ENCODE measurements at places on chromosomes 6 and 20.

GRCh38 chr20:16017656-16018055, 555.6 kb downstream of the KIF16B start:
- no peak for DNase-seq

GRCh38 chr6:3405182-3405518, 51.7 kb downstream of the SLC22A23 start:
- no peak for DNase-seq

DNA sequence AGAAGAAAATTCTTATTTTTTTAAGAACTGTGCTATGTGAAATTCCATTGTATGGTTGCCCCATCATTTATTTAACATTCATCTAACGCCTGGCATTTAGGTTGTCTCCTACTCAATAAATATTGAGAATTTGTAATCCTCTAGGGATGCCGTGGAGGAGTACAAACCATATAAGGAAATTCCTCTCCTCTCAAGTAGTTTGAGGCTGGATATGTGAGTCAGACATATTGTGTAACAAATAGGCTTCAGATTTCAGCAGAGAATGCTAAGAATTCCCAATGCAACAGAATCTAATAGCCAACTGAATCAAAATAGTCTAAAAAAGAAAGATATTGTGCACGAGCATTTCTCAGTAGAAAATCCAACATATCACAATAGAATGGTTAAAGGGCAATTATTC, 174.7 kb downstream of the OTOR start:
- no peak for DNase-seq

- DNase-seq = no peak
Observed at GRCh38 chr6:72446430-72446829, 175.4 kb upstream of the KCNQ5 start.

- no peak for DNase-seq
Observed at GRCh38 chr6:122736163-122736562, 43.4 kb upstream of the FABP7 start.

- DNase-seq = no peak
Observed at GRCh38 chr6:136669299-136669699, 119.1 kb upstream of the MAP7 start.

- DNase-seq = no peak
Observed at GRCh38 chr20:24547967-24548366, 78.5 kb downstream of the SYNDIG1 start.

DNA sequence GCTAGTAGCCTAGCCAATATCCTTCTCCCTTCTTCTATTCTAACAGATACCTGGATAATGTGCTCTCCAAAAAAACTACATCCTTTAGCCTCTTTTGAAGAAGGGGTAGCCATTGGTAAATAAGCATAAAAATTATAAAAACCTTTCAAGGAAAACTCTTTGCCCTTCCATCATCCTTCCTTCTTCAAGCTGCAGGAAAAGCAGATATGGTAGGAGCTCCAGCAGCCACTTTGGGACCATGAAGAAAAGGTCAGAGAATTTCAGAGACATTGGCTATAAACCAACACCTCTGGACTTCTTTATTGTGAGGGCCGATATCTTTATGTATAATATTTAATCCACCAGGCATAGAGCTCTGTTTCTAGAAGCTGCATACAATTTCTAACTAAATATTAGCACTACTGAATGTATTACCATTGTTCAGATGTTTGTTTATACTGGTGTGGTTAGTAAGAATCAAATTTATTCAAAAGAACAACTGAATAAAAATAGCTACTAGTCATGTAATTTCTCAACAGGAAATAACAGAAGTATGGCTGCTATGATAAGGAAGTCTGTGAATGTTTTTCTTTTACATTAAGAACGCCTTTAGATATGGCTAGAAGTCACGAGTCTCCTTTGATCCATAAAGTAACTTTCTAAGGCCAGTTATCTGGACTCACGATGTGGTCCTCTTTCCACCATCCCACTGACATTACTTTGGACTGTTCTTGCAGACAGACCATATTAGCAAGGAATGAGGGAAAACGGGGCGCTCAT, 32.2 kb downstream of the MYLK4 start:
- DNase-seq = no peak

DNA sequence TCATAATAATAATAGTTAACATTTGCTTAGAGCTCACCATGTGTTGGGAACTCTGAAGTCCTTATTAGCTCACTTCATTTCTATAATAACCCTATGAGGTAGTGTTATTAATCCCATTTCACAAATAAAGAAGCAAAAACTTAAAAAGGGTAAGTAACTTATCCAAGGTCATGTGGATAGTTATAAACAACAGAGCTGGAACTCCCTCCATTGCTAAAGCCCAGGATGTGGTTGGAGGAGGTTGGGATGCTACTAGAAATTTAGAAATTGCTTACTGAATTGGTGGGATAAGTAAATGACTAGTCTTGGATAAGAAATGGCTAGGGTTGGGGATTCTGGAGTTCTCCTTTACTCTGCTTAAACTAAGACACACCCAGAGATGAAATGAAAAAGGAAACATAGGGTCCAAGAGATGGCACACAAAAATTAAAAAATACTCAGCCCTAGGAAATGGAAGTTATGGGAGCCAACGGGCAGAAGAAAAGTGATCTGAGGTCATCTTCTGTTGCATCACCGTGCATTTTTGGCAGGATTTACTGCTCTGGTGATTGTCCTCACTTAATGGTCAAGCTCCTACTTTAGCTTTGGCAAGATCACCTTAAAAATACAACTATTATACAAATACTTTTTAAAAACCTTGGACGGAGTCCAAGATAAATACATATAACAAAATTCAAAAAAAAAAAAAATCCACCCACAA, 7.7 kb upstream of the CLIC5 start:
- DNase-seq = no peak

All from B cell (primary cell).